ENCODE measurements at places on chromosomes 1 and 21.

DNA sequence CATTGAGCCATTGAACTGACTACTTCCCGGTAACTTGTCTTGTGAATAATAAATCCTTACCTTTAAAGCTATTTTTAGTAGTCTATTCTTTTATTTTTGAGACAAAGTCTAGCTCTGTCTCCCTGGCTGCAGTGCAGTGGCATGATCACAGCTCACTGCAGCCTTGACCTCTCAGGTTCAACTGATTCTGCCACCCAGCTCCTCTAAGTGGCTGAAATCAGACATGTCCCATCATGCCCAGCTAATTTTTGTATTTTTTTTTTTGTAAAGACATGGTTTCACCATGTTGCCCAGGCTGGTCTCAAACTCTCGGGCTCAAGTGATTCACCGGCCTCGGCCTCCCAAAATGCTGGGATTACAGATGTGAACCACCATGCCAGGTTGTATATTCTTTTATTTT is 59.3 kb upstream of the PTGS2 start:
- DNase-seq = no peak

GRCh38 chr1:154408174-154408777 is 3.1 kb downstream of the IL6R start:
- no peak for DNase-seq

- no peak for DNase-seq
Observed at GRCh38 chr1:53585129-53585528, 125.9 kb downstream of the DMRTB1 start.

GRCh38 chr1:200793677-200794076 is 55.0 kb downstream of the CAMSAP2 start:
- no peak for DNase-seq

DNA sequence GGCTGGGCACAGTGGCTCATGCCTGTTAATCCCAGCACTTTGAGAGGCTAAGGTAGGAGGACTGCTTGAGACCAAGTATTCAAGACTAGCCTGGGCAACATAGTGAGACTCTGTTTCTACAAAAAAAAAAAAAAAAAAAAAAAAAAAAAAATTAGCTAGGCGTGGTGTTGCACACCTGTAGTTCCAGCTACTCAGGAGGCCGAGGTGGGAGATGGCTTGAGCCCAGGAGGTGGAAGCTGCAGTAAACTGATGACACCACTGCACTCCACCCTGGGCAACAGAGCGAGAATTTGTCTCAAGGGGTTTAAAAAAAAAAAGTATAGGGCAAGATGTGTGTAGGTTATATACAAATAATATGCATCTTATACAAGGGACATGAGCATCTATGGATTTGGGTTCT is 2.6 kb downstream of the TDRKH start:
- no peak for DNase-seq

DNA sequence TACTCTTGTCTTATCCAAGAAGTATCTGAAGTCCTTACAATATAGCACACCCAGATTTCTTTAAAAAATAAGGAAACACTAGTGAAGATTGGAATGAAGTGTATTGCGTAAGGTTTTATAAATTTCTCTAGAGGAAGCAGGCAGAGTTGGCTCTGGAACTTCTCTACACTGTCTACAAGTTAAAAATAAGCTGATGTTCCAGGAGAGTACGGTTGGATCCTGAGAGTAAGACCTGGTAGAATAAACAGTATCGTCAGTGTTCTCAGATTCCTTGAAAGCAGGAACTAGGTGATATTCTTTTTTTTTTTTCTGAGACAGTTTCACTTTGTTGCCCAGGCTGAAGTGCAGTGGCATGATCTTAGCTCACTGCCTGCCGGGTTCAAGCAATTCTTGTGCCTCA is 107.9 kb downstream of the USP25 start:
- DNase-seq = no peak

DNA sequence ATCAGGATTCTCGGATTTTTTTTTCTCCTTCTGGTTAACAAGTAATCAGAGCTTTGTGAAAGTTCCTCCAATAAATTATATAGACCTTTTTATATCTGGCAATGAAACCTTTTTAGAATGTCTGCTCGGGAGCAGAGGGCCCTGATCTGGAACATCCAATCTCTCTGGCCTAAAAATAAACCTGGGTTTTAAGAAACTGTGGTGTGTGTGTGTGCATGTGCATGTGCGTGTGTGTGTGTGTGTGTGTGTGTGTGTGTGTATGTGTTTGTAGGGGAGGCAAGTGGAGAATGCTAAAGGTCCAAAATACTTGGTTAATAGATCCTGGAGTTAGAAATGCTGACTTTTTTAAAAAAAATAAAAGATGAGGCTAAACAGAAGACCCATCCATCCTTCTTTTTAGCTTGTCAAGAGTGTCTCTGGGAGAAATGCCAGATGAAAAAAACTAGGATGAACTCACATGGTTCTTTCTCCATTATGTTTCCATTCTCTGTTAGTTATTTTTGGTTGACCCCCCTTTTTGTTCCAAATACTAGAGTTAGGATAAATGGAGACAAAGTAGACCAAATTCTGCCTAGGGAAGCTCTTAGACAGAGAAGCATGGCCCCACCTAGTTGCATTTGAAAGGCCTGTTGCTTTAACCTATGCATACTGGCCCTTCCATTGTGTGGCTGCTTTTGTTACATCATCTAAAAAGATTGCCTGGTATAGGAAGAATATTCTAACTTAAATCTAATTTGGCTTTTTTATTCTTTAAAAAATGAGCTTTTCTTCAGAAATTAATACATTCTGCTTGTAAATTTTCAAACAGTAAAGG is 175.9 kb downstream of the PAPPA2 start:
- no peak for DNase-seq

- DNase-seq = no peak
Observed at GRCh38 chr1:177809819-177810218, 160.0 kb downstream of the SEC16B start.

DNA sequence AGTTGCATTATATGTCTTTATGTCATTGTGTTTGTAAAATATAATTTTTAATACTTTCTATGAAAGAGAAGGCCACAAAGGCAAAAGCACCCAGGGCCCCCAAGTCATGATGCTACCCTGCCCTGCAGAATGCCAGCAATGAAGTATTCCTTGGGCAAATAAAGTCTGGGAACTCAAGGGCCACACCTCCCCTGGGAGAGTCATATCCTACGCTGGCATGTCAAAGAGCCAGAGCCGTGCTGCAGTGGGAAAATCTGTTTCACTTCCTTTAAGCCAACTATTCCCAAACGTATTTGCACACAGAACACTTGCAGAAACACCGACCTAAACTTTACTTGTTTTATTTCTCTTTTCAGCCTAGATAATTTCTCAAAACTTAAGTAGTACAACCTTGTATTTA is 98.4 kb upstream of the KAZN start:
- DNase-seq = no peak

- DNase-seq = no peak
Observed at GRCh38 chr1:41822866-41823265, 95.9 kb downstream of the HIVEP3 start.

GRCh38 chr1:64886877-64887276 is 79.5 kb downstream of the JAK1 start:
- DNase-seq = no peak

GRCh38 chr1:31769720-31770390 is 5.7 kb upstream of the ADGRB2 start:
- no peak for DNase-seq

GRCh38 chr1:160159846-160160245 is 8.4 kb downstream of the ATP1A4 start:
- no peak for DNase-seq

DNA sequence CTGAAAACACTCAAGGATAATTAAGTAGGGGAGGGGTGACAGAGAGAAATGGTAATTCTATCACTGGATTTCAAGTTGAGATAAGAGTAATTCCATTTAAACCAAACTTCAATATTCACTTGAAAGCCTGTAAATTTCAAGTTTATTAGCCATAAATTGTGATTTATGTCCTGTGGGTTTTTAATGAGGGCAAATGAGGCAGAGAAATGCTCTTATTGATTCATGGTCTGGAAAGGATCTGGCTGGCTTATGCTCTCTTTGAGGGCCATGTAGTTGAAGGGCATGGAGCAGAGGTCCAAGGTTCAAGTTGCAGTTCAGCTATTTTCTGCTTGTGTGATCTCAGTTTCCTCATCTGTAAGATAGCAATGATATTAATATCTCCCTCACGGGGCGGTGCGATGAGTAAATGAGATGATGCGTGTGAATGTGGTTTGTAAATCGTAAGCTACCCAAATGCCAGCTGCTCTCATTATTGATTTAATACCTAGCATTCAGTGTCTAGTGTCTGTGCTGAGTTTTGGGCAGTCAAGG is 12.3 kb downstream of the OLFML3 start:
- DNase-seq = no peak

DNA sequence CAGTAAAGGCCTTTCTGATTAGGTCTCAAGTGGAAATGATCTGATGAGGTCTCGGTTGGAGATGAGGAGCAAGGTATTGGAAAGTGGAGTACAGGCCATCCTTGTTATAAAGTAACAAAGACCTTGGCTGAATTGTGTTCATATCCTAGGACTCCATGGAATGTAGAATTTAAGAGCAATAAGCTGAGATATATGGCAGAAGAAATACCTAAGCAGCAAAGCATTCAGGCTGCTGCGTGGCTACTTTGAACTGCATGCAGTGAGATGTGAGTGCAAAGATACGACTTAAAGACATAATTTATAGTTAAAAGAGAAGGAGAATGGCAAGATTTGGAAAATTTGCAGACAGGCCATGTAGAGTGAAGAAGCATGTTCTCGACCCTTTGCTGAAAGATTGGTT is 11.2 kb upstream of the XPR1 start:
- DNase-seq = no peak

DNA sequence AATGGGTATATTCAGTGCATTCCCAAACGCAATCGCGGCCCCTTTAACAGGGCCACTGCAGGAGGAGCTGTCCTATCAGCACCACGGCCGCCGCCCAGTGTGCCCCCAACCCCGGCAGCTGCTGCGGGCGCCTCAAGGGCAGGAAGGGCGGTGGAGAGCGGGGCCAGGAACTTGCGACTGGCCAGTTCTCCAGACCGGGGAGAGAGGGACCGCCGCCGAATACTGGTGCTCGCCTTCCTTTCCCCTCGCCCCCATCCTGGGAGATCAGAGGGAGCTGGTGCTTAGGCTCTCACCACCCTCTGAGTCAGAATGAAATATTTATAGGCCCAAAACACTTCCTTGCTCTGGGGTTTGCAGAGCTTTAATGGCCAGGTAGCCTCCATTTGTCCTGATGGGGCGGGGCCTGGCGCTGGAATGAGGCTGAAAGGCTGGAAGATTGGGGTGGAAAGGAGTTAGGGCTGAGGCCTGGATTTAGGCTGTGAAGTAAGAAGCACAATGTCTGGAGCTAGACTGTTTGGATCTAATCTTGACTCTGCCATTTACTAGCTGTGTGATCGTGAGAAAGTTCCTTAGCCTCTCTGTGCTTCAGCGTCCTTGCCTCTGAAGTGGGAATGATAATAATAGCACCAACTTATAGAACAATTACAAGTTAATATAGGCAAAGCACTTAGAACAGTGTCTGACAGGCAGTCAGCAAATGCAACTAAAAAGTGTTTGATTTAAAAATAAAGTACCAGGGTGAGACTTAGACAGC is 75.5 kb downstream of the NAV1 start:
- no peak for DNase-seq

- DNase-seq = no peak
Observed at GRCh38 chr1:218436997-218437396, 91.9 kb downstream of the TGFB2 start.

GRCh38 chr1:160999376-160999775 is 21.6 kb downstream of the F11R start:
- DNase-seq = no peak

GRCh38 chr1:53822931-53823330 is 15.2 kb downstream of the NDC1 start:
- DNase-seq = no peak

DNA sequence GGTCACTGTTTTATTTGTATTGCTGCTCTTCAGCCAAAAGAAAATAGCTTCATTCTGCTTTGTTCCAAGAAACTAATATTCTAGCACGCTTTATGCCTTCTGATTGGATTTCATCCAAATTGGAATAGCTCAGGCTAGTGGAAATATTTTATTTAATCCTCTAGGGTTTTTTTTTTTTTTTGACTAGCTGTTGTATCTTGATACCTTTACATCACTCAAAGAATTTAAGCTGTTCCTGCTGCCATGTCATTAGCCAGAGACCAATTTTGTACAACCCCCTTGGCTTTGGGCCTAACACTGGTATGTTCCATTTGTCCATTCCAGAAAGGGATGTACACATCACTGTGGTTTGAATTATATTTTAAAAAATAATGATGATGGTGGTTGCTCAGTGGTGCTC is 103.0 kb downstream of the DISC1 start:
- DNase-seq = no peak

GRCh38 chr1:1137256-1138045 is 21.6 kb upstream of the C1orf159 start:
- DNase-seq = peak; percentile 40

Measured in stimulated activated CD8-positive, alpha-beta memory T cell treated with anti-CD3 and anti-CD28 coated beads, Interleukin-7, amount 100 ng/mL, for 24 hours (primary cell).